ENCODE measurements at places on chromosomes 4 and X.

GRCh38 chrX:115911967-115912366, 258.6 kb upstream of the AGTR2 start:
- DNase-seq, result no peak

DNA sequence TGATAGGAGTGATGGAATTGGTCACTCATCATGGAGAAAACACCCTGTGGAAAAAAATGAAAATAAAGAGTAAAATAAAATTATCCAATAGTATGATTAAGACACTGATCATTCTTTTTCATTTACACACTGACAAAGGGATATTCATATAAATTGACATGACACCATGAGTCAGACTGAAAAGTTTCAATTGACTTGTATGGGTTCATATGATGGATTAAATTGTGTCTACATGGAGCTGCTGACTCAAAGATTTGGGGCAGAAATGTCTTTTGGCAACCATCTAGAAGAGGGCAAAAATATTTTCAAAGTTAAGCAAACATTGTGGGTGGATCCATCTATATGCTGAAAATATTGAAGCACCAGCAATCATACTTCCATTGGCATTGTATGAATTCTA, 153.4 kb upstream of the PPP3CA start:
- DNase-seq, result no peak

GRCh38 chr4:525660-526059, 26.6 kb downstream of the PIGG start:
- no peak for DNase-seq

DNA sequence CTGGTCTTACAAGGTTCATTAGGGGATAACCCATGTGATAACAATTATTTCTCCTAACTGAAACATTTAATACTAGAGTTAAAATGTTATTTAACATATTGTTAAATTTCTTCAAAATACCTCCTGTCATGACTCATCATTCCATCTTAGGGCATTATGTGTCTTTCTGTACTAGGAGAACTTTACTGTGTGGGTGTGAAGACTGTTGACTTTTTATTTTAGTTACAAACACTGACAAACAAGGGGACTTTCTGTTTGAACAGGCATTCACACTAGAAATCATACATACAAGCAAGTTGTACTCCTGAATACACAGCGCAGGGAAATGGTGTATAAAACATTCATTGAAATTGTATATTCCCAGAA, 175.9 kb downstream of the FBXW7 start:
- no peak for DNase-seq

- DNase-seq, result no peak
These were observed 50.0 kb downstream of the C4orf46 start for GRCh38 chr4:158621729-158622128.

DNA sequence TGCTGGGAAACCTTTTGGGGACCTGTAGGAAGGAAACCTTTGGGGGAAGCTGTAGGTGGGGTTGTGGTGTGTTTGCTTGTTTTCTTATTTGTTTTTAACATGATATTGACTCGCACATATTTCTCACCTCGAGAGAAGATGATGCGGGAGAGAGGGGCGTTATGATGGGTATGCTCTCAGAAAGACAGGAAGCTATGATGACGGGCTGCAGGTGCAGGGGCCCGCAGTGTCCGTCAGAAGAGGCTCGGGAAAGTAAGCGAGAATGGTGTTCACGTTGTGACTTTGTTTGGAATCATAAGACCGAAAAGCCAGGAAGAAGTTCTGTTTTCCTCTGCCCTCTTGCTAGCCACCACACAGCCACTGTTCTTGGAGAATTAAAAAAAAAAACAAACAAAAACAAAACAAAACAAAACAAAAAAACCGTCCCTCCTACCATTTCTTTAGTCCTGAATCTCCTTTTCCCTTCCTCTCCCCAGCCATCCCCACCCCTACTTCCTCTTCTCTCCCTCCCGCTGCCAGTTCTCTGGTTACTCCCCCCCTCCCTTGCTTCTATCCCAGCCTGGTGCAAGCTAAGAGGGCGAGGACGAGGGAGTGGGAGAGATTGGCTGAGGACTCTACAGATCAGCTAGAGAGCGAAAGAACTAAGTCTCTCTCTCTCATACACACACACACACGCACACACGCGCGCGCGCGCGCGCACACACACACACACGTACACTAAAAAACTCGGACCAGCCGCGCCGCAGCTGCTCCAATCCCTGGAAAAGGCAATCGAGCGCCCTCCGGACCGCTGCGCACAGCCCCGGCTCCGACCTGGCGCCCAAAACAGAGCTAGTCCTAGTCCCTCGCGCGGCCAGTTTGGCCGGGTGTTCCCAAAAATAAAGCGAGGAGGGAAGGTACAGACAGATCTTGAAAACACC, at the start of gene BMP3:
Gene BMP3 (plus strand): TSS at position 648 of the 920 bp plus-strand sequence. CDS start 577 bp downstream, outside the sequence.
- DNase-seq, result peak; percentile 25

GRCh38 chrX:19342331-19342906, 1.3 kb upstream of the PDHA1 start:
- DNase-seq, result no peak

GRCh38 chrX:79408623-79409322, 41.6 kb upstream of the ITM2A start:
- no peak for DNase-seq

DNA sequence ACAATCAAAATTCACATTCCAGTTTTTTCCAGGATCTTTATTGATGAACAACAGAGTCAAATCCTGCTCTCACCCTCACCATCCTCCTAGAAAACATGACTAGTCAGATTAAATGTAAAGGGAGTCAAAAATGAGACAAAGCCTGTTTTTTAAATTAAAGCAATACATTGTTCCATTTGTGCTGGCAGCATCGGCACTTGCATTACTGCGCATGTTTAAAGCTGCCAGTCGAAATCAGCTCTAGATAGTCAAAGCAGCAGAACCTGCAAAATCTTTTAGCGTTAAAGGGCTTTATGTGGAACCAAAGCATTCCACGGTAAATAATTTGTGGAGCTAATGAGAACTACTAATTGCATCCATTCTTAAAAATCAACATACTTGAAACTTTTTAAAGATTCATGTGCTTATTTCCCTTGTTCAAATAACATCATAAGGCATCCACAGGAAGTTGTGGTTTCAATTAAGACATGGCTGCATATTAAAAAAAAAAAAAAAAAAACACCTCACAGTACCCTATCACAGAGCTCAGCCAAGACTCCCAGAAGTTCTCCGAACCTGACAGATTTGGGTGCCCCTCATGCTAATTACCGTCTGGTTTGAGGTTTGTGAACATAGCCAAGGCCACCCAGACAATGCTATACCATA, 82.2 kb downstream of the SH3KBP1 start:
- no peak for DNase-seq

DNA sequence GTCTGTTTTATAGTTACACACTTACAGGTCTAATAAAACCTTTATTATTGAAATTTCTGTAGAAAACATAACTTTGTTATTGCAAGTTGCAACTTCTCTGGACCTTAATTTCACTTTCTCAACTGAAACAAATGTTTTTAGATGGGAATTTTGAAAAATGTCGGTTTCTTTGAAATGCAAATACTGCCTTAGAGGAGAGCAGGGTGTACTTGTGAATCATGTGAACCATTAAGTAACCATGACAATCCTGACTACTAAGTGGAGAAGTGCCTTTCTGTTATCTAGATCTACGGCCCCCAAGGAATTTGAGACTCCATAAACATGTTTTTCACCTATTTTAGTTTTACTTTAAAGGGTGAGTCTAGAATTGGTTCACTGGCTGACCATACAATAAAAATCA, 8.5 kb upstream of the ARMCX2 start:
- no peak for DNase-seq

GRCh38 chr4:27129871-27130366, 269.3 kb downstream of the STIM2 start:
- DNase-seq, result no peak

DNA sequence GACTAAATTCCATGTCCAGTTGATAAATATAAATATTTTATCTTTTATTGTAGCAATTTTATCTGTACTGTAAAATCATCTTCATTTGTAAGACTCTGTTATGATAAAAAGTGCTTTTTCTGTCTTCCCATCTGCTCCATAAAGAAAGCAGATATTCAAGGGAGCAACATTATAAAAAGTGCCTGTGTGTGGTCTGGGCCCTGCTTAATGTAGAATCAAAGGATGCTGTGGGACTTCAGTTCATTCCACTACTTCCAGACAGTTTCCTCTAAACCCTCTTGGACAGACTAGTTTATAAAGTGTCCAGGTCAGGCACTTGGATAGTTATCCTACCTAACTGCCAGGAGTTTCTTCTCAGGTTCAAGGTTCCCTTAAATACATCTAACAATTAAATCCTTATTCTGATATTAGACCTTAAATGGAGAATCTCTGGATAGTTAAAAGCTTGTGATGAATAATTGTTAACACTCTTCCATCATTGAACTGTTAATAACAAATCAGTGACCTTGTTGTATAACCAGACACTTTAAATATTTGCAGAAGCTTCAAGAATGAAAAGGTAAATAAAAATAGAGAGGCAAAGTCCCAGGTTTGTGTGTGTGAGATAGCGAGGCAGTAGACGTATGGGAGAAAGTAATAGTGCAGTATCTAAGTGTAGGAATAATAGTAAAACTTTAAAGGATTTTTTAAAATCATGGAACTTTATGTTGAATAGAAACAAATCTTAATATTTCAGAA, 237.5 kb upstream of the CTSO start:
- DNase-seq, result no peak

DNA sequence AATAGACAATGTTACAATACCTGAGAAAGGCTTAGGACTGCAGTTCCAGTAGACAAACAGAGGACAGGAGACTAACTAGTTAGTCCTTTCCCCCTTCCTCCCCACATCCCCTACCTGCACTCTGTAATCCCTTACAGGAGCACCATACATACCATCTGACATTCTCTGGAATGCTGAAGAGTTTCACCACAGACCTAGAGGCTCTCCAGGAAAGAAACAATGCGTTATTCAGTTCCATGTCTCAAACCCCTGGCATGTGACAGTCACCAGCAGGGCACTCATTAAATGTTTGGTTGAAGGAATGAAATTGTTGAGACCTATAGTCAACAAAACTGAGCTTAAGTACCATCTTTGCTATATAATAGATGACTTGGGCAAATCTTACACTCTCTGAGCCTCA, 100.2 kb upstream of the USP38 start:
- no peak for DNase-seq

- no peak for DNase-seq
These were observed 128.1 kb upstream of the NDP start for GRCh38 chrX:44101281-44101680.

DNA sequence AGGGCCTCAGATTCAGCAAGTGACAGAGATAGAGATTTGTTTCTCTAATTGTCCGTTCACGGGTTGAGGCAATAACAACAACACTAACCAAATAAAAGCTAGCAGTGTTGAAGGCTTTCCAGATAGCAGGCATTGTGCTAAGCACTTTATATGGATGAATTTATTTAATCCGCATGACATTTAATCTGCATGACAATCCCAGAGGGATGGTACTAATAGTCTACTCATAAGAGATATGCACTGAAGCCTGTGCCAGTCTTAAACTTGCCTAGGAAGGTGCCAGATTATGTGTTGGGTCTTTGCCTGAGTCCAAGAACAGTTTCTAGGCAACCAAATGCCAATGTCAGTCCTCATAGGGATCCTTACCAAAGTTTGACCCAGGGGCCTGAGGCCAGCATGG, 37.7 kb upstream of the FAT1 start:
- no peak for DNase-seq

DNA sequence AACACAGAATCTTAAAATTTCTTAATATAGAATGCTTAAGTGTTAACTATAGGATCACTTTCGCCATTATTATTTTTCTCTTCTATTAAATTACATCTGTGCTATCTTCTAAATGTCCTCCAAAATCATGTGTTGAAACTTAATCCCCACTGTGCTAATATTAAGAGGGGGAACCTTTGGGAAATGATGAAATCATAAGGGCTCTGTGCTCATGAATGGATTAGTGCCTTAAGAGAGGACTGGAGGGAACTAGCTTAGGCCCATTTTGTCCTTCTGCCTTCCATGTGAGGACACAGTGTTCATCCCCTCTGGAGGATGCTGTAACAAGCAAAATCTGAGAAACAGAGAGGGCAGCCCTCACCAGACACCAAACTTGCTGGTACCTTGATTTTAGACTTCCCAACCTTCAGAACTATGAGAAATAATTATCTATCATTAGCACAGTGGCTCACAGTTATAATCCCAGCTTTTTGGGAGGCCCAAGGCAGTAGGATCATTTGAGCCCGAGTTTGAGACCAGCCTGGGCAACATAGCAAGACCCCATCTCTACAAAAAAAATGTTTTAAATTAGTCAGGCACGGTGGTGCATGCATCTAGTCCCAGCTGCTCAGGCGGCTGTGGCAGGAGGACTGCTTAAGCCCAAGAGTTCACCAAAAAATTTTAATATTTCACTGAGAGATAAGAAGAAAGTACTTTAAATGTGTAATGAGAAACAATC, 26.3 kb downstream of the KLHL8 start:
- no peak for DNase-seq

DNA sequence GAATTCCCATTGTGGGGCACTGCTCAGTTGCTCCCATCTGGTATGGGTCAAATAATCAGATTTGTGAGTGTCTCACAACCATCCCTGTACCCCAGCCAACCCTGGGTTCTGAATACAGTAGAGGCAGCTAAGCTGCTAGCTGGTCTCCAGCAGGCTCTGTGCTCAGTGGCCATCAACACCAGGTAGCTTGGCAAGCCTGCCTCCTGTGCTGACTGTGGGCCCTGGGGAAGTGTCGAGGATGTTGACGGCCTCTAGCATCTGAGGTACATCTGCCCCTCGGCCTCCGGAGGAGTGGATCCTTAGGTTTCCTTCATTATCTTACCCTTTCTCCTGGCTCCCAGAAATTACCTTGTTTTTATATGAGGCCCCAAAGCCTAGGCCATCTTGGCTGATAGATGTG, 13.3 kb downstream of the RNF4 start:
- no peak for DNase-seq

DNA sequence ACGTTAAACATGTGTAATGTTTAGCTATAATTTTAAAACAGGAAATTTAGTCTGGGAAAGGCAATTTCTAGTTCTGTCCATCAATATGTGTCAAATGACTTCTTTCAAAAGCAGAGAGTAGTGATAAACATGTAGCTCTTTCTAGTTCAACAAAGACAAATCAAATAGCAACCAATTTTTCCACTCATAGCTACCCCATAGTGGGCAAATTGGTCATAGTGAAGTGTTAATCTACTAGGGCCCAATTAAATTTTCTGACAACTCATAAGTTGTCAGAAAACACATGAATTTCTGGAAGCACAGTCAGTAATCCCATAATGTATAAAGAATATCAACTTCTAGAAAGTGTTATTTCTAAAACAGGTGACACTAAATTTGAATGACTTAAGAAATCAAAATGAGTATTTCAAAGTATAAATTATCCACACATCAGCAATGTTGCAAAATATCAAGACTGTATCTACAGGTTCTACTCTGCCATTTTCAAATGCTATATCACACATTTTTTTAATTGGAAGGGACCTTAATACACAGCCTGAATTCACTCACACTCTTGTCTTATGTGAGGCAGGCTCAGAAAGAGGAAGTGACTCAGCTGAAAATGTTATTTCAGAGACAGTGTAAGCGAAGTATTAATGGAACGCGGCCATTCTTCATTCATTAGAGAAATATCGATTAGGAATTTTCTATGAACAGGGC, 7.7 kb downstream of the OCIAD2 start:
- DNase-seq, result no peak

DNA sequence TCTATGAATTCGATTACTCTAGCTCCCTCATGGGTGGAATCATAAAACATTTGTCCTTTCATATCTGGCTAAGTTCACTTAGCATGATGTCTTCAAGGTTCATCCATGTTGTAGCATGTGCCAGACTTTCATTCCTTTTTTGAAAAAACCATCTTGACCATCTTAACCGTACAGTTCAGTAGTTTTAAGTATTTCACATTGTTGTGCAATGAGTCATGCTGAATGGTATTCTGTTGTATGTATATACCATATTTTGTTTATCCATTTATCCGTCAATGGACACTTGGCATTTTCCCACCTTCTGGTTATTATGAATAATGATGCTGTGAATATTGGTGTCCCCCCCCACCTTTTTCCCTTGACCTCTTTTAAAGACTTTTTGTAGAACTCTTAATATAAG, 72.4 kb upstream of the TLR2 start:
- DNase-seq, result no peak

Measured in stimulated activated CD8-positive, alpha-beta memory T cell treated with anti-CD3 and anti-CD28 coated beads, Interleukin-4, amount 100 ng/mL, for 48 hours (primary cell).